GM23248 (cell line): ENCODE measurements at places on chromosomes 5 and 9.

GRCh38 chr5:125261505-125262250 lies 515.2 kb upstream of the ZNF608 start:
- no peak for DNase-seq

DNA sequence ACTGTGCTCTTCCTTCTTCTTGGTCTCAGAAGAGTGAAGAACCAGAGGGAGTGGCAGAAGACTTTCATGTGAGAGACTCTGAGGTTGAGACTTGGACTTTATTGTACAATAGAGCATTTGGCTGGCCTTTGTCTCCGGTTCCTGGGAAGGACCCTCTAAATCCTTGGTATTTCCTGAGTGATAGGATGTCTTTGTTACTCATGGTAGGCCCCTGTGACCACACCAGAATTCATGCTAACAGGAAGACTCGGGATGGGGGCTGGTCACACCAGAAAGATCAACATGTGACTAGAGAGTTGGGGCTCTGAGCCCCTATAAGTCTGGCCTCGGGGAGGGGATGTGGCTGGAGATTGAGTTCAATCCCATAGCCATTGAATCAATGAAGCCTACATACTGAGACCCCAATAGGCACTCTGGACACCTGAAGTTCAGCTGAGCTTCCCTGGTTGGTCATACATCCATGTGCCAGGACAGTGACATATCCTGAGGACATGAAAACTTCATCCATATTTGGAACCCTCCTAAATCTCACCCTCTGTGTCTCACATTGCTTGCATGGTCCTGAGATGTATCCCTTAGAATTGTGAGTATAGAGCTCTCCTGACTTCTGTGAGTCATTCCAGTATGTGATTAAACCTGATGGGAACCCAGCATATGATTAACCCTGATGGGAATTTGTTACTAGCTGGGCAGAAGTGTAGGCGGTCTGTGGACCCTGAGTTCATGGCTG lies 201.7 kb downstream of the GADD45G start:
- DNase-seq, result peak; percentile 64

GRCh38 chr5:35306716-35307365 lies 76.6 kb upstream of the PRLR start:
- no peak for DNase-seq

DNA sequence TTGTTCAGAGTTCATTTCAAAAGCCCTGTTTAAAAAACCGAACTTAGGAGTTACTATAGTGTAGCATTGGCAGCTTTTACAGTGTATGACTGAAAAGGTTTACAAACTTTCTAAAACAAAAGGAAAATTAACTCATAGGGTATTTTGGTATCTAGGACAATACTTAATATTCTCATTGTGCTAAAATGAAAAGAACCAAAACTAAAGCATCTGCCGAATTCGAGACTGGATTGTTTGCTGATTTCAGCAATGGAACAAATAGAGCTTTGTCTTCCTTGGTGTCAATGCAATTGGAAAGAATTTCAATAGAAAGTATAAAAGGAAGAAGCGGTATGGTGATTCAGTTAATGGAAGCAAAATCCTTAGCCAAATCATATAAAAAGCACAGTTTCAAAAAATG lies 254.1 kb downstream of the SLF1 start:
- DNase-seq, result no peak

- DNase-seq, result no peak
Measured at GRCh38 chr5:139955053-139955605, 88.0 kb downstream of the NRG2 start.

- DNase-seq, result no peak
Measured at GRCh38 chr5:61609840-61610677, 278.0 kb downstream of the ZSWIM6 start.

- DNase-seq, result peak; percentile 39
Measured at GRCh38 chr5:179870403-179870903, 11.8 kb upstream of the MRNIP start.

DNA sequence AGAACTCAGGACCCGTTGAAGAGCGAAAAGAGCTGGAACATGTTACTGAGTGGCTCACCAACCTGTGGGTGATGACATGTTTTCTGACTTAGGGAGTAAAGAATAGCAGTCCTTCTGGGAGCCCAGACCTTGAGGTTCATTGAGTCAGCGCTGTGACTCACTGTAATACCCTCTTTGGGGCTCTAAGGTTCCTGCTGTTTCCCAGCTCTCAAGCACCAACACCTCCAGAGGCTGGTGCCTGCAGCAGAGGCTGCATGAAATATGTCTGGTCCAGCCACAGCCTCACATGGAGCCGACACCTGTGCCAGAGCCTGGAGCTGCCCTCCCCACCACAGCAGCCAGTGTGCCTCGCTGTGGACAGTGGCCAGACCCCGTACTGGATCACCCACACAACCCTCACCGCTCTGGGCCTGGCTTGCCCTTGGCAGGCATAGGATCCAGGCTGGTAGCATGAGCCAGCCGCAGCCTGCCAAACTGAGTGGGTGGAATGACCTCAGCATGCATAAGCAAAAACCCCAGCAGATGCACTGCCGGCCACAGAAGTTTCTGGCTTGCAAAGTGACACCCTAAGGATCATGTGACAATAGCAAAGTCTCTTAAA lies 143.5 kb upstream of the MRPS30 start:
- peak; percentile 89 for DNase-seq

DNA sequence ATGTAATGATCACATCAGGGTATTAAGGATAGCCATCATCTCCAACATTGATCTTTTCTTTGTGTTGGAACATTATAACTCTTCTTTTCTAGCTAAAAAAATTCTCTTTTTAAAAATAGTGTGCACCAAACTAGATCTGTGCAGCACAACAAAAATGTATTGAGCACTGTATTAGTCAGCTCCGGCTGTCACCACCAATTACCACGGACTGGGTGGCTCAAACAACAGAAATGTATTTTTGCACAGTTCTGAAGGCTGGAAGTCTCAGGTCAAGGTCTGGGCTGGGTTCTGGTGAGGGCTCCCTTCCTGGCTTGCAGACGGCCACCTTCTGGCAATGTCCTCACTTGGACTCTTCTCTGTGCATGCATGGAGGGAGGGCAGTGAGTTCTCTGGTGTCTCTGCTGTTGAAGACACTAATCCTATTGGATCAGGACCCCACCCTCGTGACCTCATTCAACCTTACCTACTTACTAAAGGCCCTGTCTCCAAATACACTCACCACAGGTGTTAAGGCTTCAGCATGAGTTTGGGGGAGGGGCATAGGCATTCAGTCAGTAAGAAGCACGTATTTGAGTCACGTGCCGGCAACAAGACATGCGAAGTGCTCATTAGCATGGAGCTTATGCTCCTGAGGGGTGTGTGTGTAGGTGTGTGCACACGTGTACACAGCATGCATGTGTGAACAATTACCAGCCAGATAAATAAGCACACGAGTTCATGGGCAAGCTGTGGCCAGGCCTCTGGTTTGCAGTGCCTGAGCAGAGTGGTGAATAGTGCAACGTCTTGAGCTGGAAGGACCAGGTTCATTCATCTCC lies 89.4 kb upstream of the SH3PXD2B start:
- DNase-seq, result no peak

DNA sequence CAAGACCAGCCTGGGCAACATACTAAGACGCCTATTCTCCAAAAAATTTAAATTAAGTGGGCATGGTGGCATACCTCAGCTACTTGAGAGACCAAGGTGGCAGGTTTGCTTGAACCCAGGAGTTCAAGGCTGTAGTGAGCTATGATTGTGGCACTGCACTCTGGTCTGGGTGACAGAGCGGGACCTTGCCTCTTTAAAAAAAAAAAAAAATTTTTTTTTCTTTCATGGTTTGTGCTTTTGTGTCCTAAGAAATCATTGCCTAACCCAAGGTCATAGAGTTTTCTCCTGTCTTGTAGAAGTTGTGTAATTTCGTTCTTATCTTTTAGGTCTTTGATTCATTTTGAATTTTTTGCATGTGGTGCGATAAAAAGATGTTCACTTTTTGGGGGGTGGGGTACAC lies 12.3 kb downstream of the GPBP1 start:
- DNase-seq, result no peak

DNA sequence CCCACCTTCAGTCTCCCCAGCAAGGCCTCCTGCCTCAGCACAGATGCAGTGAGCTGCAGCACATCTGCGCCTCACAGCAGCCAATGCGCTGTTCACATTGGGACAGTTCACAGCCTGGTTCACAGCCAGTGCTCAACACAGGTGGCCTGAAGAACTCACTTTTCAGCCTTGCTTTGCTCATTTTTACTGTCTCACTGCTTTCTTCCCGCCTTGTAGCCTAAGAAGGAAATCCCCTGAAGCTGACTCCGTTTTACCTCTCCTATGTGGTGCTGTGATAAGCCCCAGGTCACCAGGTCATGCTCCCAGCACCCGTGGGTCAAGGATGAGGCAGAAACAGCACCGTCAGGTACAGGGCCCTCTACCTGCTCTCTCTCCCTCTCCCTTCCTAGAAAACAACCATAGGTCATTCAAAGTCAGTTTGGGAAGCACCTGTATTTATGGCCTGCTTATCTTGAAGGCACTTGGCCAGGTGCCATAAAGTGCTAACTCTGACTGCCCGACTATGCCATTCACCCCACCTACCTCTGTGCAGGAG lies 1.1 kb downstream of the GCNT4 start:
- DNase-seq, result peak; percentile 17

DNA sequence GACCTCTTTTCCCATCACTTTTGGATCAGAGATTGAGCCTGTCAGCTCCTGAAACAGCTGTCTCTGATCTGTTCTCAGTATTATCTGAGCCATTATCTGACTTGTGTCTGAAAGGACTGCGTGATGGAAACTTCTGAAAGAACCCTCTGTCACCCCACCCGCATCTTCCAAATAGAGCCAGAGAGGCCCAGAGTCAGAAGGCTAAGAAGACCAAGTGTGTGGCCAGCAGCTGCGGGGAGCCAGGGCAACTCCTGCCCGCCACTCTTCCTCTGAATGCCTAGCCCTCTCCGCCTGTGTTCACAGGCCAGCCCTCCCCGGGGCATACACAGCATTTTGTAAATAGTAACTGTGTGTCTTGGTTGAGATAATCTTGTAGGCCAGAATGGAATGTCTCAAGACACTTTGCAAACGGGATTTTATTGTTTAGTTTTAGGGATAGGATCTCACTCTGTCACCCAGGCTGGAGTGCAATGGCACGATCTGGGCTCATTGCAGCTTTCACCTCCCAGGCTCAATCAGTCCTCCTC lies 92.7 kb downstream of the AOPEP start:
- DNase-seq, result no peak

DNA sequence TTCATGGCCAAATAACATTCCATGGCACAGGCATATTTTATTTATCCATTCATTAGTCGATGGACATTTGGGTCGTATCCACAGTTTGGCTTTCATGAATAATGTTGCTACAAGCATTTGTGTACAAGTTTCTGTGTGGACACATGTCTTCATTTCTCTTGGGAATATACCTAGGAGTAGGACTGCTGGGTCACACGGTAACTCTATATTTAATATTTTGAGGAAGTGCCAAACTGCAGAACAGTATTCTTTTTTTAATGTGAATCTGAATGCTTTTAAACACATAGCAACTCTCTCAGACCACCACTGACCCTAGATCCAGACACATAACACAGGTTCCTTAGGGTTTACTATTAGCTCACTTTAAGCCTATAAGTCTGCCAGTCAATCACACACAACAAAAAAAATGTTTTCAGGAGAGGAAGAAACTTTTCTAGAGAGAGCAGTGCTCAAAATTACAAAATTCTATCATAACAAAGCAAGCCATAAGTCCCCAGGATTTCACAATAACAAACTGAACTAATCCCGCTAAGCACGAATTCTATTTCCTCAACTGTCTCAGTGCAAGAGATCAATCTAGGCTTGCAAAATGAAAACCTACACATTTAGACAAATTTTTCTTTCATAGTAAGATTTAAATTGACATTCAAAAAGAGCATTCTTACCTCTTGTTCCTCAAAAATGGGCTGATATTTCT lies 41.8 kb upstream of the GABBR2 start:
- no peak for DNase-seq

DNA sequence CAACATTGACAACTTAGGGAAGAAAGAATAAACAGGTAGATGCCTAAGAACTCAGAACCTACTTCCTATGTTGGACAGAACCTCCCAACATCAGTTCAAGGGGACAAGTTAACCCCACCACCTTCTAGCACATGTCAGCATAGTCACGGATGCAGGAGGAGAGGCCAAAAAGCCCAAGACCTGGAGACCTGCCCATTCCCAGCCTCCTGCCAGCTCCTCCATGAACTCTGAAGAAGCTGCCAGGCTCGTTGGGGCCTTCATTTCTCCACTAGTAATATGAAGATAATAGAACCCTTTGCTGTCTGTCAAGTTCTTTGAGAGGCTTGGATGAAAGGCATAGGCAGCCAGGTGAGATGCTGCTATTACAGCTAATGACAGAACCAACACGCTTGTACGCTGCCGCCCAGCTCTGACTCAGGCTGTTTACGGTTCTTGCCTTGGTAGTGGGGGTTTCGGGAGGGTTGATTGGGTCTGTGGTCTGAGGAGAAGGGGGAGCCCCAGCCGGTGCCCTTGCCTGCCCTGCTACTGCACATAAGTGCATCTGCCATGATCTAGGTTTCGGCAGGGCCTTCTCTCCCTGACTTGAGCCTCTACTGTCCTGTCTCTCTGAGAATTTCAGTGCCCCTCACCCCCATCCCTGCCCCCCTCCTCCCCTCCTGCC lies 82.2 kb downstream of the NRG2 start:
- DNase-seq, result no peak

DNA sequence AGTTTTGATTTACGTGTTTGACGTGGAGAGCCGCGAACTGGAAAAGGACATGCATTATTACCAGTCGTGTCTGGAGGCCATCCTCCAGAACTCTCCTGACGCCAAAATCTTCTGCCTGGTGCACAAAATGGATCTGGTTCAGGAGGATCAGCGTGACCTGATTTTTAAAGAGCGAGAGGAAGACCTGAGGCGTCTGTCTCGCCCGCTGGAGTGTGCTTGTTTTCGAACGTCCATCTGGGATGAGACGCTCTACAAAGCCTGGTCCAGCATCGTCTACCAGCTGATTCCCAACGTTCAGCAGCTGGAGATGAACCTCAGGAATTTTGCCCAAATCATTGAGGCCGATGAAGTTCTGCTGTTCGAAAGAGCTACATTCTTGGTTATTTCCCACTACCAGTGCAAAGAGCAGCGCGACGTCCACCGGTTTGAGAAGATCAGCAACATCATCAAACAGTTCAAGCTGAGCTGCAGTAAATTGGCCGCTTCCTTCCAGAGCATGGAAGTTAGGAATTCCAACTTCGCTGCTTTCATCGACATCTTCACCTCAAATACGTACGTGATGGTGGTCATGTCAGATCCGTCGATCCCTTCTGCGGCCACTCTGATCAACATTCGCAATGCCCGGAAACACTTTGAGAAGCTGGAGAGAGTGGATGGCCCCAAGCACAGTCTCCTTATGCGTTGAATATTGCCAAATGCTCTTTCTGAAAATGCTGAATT lies 850 bp downstream of the RRAGA start:
- peak; percentile 66 for DNase-seq

DNA sequence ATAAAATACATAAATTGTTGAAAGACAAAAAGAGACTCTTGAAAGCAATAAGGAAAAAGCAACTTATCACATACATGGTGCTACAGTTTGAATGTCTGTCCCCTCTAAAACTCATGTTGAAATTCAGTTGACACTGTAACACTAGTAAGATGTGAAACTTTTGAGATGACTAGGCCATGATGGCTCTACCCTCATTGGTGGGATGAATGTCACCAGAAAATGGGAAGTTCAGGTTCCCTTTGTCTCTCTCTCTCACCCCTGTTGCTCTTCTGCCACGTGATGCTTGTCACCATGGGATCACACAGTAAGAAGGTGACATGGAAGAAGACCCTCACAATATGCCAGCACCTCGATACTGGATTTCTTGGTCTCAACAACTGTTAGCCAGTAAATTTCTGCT lies 50.3 kb upstream of the SPTLC1 start:
- no peak for DNase-seq

- DNase-seq, result no peak
Measured at GRCh38 chr9:93301291-93301811, 117.4 kb downstream of the WNK2 start.
